ENCODE measurements at places on chromosomes 16 and 17. TPM values are rescaled to one million over a fixed set of nuclear protein-coding genes. Genes with fewer than 3 reads are reported as not detected.

ACBD4 gene
- 26.3 TPM for total RNA-seq

KRTAP2-3 gene
- not detected for total RNA-seq

USP43 gene
- total RNA-seq, result 0.17 TPM

SP6 gene
- total RNA-seq, result 0.17 TPM

DYNLL2 gene
- 30.9 TPM for total RNA-seq

AXIN2 gene
- total RNA-seq, result 47.9 TPM

ABCC11 gene
- total RNA-seq, result 0.08 TPM

CIITA gene
- total RNA-seq, result 3.0 TPM

BCL6B gene
- total RNA-seq, result not detected

SLC5A11 gene
- 0.44 TPM for total RNA-seq

ZNF771 gene
- 0.80 TPM for total RNA-seq

VAMP2 gene
- total RNA-seq, result 366 TPM

EPN3 gene
- not detected for total RNA-seq

ZG16 gene
- total RNA-seq, result not detected

GRN gene
- total RNA-seq, result 15.3 TPM

PFAS gene
- 22.3 TPM for total RNA-seq

ZP2 gene
- not detected for total RNA-seq

ASIC2 gene
- not detected for total RNA-seq

BIRC5 gene
- total RNA-seq, result 0.39 TPM

FBXW10 gene
- not detected for total RNA-seq

KIF19 gene
- 0.81 TPM for total RNA-seq

PPL gene
- not detected for total RNA-seq

TP53TG3E gene
- not detected for total RNA-seq

COQ9 gene
- total RNA-seq, result 7.0 TPM

APOH gene
- not detected for total RNA-seq

MAP2K4 gene
- total RNA-seq, result 22.6 TPM

BTBD17 gene
- not detected for total RNA-seq

NUDT16L1 gene
- 78.9 TPM for total RNA-seq

NRN1L gene
- total RNA-seq, result 4.4 TPM

DOC2A gene
- 0.14 TPM for total RNA-seq

NHERF1 gene
- 72.4 TPM for total RNA-seq

GP1BA gene
- not detected for total RNA-seq

CHP2 gene
- not detected for total RNA-seq

SLC12A3 gene
- total RNA-seq, result not detected

ATP2A1 gene
- total RNA-seq, result 0.56 TPM
